Psoas muscle (tissue), 8 donors: ENCODE measurements at places on chromosomes 3 and 15. TPM values are rescaled to one million over a fixed set of nuclear protein-coding genes. Genes with fewer than 3 reads are reported as not detected.

DNA sequence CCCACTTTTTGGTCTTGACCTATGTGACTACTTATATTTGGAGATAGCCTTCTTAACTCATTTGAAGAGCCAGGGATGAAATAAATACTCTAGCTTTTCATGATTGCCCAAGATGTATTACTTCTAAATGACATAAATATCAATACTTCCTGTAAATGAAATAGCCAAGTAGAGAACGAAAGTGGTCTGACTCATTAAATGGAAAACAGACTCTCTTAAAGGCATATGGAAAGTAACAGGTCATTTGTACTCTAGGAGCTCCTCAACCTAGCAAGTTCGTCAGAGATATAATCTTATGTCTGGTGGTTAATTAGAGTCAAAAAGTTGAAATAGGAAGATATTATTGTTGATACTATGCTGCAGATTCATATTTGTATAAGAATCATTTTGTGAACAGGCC is 1105.4 kb downstream of the TUSC7 start:
- DNase-seq = no peak

DNA sequence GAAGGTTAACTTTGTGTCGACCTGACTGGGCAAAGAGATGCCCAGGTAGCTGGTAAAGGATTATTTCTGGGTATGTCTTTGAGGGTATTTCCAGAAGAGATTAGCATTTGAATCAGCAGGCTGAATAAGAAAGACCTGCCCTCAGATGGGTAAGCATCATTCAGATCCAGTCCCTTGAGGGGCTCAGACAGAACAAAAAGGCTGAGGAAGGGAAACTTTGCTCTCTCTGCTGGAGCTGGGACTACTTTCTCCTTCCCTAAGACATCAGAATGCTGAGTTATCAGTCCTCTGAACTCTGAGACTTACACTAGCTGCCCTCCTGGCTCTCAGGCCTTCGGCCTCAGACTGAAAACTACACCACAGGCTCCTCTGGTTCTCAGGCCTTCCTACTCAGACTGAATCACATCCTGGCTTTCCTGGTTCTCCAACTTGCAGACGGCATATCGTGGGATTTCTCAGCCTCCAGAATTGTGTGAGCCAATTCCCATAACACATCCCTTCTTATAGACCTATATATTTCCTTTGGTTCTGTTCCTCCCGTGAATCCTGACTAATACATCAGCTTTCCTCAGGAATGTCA is 982.9 kb downstream of the TUSC7 start:
- no peak for DNase-seq

DNA sequence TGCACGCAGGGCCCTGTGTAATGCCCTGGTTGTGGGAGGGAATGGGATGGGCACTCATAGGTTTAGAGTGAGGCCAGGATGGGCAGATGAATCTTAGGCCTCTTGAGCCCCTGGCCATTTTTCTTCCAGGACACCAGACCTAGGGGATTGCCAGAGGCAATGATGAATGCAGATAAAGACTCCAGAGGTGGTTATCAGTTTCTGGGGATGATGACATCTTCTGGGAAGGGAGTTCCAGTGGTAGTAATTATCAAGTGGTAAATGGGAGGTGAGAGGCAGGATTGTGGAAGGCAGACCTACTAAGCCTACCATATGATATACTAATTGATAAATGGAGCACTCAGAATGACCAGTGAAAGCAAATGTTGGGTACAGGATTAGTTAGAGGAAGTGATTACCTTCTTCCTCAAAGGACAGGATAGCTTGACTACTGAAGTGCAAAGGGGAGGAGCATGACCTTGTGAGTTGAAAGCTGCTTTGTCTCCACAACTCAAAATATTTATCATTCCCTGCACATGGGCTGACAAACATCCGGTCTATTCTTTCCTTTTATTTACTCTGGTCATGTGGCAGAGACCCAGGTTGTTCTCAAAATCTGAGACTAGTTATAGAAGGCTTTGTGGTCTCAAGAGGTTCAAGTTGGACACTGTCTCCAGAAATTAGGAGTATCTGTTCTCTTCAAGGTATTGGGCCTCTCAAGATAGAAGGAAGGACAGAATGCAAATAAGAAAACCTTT is 10.2 kb upstream of the MAPK6 start:
- no peak for DNase-seq

Gene GCSAM
- 0.25 TPM for polyA plus RNA-seq

GRCh38 chr3:195774917-195775316 is 36.8 kb downstream of the MUC4 start:
- DNase-seq = peak; percentile 76

Gene C3orf70
- polyA plus RNA-seq = 0.13 TPM

Gene CLDN16
- polyA plus RNA-seq = not detected

Gene DISP2
- 0.79 TPM for polyA plus RNA-seq

Gene TEX264
- polyA plus RNA-seq = 66.2 TPM

GRCh38 chr3:113287803-113288648 is 76.7 kb downstream of the BOC start:
- DNase-seq = no peak

Gene NDN
- polyA plus RNA-seq = 15.2 TPM
